Activated CD4-positive, CD25-positive, alpha-beta regulatory T cell (primary cell): ENCODE measurements at places on chromosomes 6 and 20.
A peak's percentile ranks its signal among the peaks of the same experiment; 100 is the strongest.

DNA sequence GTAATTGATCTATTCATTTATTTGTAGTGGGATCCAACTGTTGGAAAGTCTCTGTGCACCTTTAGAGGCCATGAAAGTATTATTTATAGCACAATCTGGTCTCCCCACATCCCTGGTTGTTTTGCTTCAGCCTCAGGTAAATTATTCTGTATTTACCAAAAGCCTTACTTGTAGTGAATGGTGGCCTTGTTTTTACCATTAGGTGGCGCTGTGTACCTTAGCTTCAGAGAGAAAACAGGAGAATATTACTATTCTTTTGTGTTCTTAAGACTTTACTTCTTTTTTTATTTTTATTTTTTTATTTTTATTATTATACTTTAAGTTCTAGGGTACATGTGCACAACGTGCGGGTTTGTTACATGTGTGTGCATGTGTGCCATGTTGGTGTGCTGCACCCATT is 23.7 kb downstream of the PEX7 start:
- no peak for DNase-seq

DNA sequence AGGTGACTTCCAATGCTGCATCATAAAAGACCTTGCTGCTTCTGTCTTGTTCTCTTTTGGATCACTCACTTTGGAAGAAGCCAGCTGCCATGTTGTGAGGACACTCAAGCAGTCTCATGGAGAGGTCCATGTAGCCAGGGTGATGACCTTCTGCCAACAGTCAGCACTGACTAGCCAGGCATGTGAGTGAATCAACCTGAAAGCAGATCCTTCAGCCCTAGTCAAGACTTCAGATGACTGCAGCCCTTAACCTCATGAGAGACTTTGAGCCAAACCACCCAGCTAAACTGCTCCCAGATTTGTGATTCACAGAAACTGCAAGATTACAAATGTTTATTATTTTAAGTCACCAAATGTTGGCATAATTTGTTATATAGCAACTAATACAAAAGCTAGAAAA is 86.0 kb upstream of the IYD start:
- DNase-seq: no peak

DNA sequence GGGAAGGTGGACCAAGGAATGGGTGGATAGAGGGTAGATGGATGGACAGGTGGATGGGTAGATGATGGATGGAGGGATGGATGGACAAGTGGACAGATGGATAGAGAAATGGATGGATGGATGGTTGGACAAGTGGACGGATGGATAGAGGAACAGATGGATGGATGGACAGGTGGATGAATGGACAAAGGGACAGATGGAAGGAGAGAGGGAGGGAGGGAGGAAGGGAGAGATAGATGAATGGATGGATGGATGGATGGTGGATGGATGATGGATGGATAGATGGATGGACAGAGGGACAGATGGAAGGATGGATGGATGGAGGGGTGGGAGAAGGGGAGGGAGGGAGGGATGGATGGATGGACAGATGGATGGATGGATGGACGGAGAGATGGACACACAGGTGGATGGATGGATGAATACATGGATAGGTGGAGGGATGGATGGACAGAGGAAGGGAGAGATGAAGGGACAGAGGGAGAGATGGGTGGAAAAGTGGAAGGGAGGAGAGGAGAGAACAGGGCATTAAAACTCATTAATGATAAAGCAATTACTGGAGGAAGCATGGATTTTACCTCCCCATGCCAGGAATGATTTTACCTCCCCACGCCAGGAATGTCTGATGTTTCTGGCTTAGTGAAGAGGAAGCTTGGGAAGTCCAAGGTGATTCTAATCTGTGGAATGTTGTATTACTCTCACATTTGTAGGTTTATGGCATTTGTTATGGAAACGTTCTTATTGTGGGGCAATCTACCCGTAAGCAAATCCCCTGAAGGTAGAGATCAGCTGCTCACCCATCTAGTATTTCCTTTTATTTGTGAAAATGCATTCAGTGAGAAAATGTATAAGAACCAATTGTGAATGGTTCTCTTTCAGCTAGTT is 383.3 kb downstream of the TAF4 start:
- DNase-seq: no peak

- no peak for DNase-seq
Measured at GRCh38 chr6:130229645-130230044, 6.9 kb upstream of the SAMD3 start.

GRCh38 chr6:33787954-33788693 is 806 bp downstream of the LEMD2 start:
- peak; percentile 42 for DNase-seq

GRCh38 chr6:137651591-137652335 is 157.6 kb upstream of the OLIG3 start:
- DNase-seq: no peak

- DNase-seq: no peak
Measured at GRCh38 chr6:133542056-133542821, 301.1 kb downstream of the EYA4 start.

GRCh38 chr20:38771621-38772020 is 23.4 kb downstream of the ACTR5 start:
- no peak for DNase-seq

DNA sequence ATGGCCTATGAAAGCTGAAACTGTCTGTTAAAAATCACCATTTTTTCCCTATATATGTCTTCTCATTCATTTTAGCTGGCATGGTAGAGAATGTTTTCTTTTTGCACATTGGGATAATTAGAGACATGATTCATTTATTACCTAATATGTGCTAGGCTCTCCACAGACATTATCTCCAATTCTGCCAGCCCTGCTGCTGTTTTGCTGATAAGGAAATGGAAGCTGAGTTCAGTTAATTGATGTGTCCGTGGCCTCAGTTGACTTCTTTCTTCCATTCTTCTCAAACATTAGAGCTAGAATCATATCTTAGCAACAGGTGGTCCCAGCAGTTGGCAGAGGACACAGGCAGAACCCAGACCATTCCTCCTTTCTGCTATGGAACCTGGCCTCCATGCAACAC is 644.1 kb upstream of the CITED2 start:
- no peak for DNase-seq

DNA sequence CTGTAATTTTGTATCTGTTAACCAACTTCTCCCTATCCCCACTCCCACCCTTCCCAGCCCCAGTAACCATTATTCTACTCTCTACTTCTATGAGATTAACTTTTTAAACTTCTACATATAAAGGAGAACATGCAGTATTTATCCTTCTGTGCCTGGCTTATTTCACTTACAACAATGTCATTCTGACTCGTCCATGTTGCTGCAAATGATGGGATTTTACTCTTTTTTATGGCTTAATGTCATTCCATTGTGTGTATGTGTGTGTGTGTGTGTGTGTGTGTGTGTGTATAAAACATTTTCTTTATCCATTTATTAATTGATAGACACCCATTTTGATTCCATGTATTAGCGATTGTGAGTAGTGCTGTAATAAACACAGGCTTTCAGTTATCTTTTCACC is 76.1 kb downstream of the COL19A1 start:
- DNase-seq: no peak

DNA sequence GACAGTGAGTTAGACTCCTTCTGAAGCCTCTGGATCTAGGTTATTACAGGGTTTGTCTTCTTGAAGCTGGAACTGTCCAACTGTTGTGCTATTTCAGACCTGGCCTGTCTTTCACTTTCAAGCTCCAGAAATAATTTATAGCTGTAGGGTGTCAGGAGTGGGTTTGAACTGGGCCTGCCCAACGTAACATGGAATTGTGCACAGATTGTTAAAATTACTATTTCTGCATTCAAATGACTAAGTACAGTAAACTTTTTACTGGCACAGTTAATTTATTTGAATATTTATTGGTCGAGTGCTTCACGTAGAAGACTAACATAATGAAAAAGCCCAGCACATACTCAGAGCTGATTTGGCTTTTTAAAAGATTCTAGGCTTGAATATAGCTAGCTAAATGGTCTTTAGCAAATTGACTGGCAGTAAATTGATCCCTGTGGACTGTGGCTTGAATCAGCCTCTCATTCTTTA is 74.3 kb downstream of the ARID1B start:
- no peak for DNase-seq

- no peak for DNase-seq
Measured at GRCh38 chr20:36179170-36179945, 24.8 kb downstream of the EPB41L1 start.

GRCh38 chr20:47735412-47736400 is 49.6 kb downstream of the SULF2 start:
- no peak for DNase-seq
